Stimulated activated CD4-positive, alpha-beta T cell treated with anti-CD3 and anti-CD28 coated beads, Interleukin-1b, Interleukin-23, amount 100 ng/mL, for 24 hours (primary cell): ENCODE measurements at places on chromosomes 5 and 9.
A peak's percentile ranks its signal among the peaks of the same experiment; 100 is the strongest.

GRCh38 chr5:163885117-163885516 lies 379.7 kb downstream of the MAT2B start:
- DNase-seq: no peak

- no peak for DNase-seq
Measured at GRCh38 chr5:130501151-130501865, 597.0 kb downstream of the CHSY3 start.

DNA sequence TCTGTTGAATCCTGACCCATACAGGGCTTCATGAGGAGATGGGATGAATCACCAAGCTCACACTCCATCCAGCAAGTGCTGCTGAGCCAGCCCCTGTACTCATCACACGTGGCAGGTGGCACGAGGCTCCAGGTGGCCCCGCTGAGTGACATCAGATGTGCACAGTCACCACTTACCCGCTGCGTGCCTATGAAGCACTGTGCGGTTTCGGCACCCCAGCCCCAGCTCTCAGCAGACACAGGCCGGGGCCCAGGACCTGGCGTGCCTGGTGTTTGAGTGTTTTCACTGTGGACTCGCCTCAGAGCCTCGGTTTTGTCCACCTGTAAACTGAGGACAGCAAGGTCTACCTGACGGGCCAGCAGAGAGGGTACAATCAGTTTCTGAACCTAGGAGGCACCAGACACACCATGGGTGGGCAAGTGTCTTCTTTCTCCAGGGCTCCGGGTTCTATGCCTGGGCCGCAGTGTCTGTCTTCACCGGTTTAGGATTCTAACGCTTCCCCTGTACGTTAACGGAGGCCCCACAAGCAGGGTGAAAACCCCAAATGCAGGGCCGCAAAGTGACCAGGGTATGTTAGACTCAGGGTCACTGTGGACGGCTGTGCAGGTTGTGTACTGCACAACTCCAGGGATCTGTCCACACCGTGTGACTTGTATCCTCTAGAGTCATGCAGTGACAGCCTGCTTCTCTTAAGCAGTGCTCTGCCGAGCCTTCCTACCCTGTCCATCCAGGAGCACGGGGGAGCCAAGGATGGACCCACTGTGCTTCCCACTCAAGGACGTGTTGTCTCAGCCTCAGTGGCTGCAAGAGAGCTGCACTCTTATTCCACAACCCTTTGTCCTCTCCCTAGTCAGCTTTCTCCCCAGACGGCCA lies 44.3 kb upstream of the COL5A1 start:
- no peak for DNase-seq

- no peak for DNase-seq
Measured at GRCh38 chr5:83492331-83492730, 20.8 kb downstream of the VCAN start.

DNA sequence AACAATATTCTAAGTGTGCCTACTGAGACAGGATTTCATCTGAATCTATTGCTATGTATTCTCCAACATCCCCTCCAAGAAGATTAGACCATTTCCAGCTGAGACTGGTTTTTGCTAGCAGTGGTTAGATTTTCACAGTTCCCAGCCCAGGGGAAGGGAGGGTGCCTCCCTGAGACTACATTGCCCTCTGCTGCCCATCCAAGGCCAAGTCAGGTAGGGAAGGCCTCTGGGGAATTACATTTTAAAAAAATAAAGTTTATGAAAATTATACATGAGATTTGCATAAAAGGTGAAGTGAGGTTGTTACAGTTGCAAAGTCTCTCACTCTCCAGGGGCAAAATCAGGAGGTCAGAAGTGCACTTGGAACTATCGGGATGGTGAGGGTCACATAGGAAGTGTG lies 28.0 kb upstream of the SYK start:
- no peak for DNase-seq

DNA sequence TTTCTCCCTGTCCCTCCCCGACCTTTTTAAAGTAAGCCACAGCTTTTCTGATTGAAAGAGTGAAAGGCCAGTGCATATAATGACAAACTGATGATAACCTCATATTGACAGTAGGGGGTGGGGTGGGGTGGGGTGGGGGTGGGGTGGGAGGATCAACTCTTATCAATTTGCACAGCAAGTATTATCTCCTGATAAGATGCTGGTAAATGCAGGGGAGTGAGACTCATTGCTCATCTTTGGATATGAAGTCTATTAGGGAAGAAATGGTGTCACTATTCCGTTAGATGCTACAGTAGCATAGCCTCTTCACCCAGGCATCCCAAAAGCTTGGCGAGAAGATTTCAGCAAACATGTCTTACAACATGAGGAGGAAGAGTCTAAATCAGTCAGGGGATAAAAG lies 38.9 kb upstream of the HMGCS1 start:
- DNase-seq: no peak

DNA sequence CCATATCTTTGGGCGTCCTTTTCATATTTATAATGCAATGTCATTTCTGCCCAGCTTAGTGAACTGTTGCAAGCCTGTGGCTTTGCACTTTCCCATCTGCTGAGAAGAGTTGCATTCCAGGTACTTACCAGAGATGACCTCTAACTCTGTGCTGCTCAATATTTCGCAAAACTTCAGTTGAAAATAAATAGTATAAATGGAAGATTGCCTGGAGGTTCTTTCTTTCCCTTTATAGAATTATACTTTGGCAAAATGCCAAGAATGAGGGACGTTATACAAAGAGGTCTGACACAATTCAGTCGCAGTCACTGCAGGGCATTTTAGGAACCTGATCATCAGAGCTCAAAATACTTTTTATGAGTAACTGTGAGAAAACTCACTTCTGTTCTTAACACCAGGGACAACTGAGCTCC lies 18.9 kb upstream of the VLDLR start:
- DNase-seq: no peak

- DNase-seq: no peak
Measured at GRCh38 chr9:89675058-89675742, 70.4 kb downstream of the GADD45G start.

- no peak for DNase-seq
Measured at GRCh38 chr9:85262333-85262732, 479.4 kb downstream of the AGTPBP1 start.

GRCh38 chr9:86667307-86667706 lies 280.0 kb downstream of the GAS1 start:
- DNase-seq: no peak

GRCh38 chr5:69010476-69010875 lies 83.3 kb upstream of the SLC30A5 start:
- no peak for DNase-seq

GRCh38 chr5:40871177-40871576 lies 30.0 kb downstream of the CARD6 start:
- no peak for DNase-seq

DNA sequence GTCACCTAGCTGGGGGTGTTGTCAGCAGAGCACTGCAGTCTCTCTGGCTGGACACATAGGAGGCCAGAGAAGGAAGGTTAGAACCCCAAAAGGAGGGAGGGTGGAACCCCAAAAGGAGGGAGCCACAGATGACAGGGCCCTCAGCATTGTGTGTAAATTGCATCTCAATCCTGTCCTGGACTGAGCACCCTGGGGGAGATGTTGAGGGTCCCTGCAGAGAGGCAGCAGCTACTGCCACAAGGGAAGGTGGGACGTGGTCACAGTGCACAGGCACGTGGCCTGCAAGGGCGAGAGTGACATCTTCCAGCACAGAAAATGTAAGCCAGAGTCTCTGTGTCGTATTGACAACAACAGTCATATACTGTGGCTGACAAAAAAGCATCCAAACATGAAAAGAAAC lies 36.5 kb upstream of the CEP72 start:
- DNase-seq: no peak

GRCh38 chr5:58294598-58295305 lies 165.1 kb downstream of the PLK2 start:
- no peak for DNase-seq

DNA sequence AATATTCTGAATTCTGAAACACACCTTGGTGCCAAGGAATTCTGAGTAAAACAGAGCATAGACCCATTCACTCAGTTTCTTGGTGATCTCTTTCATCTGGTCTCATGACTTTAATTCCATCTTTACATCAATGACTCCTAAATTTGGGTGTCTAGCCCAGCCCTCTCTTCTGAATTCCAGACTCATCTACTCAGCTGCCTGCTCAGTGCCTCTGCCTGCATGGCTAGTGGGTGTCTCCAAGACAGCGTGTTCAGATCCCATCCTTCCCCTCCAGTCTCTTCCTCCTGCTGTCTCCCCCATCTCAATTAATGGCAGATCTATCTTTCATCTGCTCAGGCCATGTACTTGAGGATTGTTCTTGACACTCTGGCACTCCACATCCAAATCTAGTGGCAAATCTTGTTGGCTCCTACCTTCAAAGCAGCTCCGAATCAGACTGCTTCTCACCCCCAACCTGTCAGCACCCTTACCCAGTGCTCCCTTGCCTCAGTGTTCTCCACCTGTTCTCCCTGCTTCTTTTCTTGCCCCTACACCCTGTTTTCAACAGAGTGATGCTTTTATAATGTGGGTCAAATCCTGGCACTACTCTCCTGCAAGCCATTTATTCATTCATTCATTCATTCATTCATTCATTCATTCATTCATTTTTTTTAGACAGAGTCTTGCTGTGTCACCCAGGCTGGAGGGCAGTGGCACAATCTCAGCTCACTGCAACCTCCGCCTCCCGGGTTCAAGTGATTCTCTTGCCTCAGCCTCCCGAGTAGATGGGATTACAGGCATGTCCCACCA lies 5.3 kb downstream of the CAVIN4 start:
- no peak for DNase-seq

DNA sequence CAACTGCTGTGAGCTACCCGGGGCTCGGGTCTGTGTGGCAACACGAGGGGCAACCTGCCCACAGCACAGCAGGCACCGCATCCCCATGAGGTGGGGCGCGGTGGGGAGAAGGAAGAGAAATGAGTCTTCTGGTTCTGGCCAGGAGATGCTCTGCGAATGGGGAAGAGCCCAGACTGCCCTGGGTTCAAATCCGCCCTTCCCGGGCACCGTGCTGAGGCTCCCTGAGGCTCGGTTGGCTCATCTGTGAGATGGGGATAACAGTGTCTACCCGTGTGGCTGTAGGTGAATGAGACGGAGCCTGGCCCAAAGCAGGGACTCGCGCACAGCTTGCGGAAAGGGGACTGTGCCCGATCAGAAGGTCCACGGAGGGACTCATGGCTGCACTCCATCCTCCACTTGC lies 123.9 kb downstream of the VAV2 start:
- no peak for DNase-seq

- DNase-seq: no peak
Measured at GRCh38 chr5:40791715-40792139, 6.4 kb downstream of the PRKAA1 start.

DNA sequence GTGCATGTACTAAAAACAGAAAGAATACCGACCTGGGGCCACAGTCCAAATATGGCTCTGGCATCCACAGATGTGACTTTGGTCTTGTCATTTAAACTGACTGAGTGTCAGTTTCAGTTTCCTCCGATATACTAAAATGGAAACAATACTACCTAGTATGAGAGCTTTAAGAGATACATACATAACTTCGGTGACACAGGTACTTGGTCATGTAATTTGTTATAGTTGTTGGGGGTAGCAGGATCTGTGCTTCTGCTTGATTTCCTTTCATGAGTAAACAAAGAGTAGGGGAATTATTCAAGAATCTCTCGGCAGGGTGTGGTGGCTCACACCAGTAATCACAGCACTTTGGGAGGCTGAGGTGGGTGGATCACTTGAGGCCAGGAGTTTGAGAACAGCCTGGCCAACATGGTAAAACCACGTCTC lies 32.1 kb downstream of the MTMR12 start:
- DNase-seq: peak; percentile 4

GRCh38 chr9:135455401-135456030 lies 24.1 kb upstream of the PPP1R26 start:
- no peak for DNase-seq

GRCh38 chr9:112084334-112084733 lies 90.8 kb downstream of the SUSD1 start:
- DNase-seq: no peak

DNA sequence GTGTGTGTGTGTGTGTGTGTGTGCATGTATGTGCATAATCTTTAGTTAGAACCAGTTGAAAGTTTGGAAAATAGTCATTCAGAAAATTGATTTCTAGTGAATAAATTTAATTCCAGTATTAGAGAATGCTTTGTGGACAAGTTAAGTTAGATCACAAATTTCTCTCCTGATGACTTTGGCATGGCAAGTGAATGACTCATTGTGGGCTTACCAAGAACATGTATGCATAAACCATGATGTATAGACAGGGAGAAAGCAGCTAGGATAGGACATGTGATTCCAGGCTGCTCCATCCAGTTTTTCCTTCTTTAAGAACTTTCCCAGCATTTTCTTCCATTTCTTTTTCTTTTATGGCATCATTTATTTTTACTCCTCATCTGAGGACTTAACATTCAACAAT lies 85.7 kb upstream of the SGCD start:
- no peak for DNase-seq

DNA sequence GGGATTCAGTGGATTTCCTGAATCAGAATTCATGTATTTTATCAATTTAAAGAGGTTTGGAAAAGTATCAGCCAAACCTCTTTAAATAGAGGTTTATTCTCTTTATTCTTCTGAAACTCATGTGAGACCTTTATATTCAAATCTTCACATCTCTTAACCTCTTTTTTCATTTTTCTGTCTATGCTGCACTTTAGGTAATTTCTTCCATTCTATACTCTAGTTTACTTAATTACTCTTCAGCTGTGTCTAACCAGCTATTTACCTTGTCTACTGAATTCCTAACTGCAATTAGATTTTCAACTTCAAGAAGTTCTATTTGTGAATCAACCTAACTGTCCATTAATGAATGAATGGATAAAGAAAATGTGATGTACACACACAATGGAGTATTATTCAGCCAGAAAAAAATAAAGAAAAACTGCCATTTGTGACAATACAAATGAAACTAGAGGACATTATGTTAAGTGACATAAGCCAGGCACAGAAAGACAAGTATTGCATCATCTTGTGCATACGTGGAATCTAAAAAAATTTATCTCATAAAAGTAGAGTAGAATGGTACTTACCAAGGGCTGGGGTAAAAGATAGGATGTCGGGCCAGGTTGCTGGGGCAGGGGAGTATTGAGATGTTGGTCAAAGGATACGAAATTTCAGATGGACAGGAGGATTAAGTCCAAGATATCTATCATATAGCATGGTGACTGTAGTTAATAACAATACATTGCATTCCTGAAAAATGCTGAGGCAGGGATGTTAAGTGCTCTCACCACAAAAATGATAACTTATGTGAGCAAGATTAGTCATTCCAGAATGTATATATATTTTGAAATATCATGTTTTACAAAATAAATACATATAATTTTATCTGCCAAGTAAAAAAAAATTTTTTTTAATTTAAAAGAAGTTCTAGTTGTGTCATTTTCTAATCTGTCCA lies 129.5 kb upstream of the LRRTM2 start:
- no peak for DNase-seq

GRCh38 chr5:72507231-72507906 lies at the start of gene ZNF366:
Gene ZNF366 (minus strand): TSS chr5:72507410. CDS start chr5:72461496, 45,914 bp downstream.
- no peak for DNase-seq

GRCh38 chr5:78544561-78545201 lies 103.9 kb downstream of the LHFPL2 start:
- no peak for DNase-seq

- DNase-seq: no peak
Measured at GRCh38 chr9:98037357-98037756, 19.2 kb upstream of the NANS start.
